ENCODE measurements at places on chromosomes 7 and 10.

- no peak for DNase-seq
- H3K36me3 ChIP-seq = no peaks in the 10 kb centered on the region
- no peak overlapping the region for H3K27ac ChIP-seq
- H3K4me1 ChIP-seq = peaks cover 24% of the 10 kb centered on the region
Observed at GRCh38 chr10:98312349-98312748, 44.4 kb upstream of the LOXL4 start.

- H3K4me1 ChIP-seq = peaks cover 37% of the 10 kb centered on the region
- H3K36me3 ChIP-seq = no peaks in the 10 kb centered on the region
Observed at GRCh38 chr10:13969792-13970140, 361.0 kb downstream of the FRMD4A start.

DNA sequence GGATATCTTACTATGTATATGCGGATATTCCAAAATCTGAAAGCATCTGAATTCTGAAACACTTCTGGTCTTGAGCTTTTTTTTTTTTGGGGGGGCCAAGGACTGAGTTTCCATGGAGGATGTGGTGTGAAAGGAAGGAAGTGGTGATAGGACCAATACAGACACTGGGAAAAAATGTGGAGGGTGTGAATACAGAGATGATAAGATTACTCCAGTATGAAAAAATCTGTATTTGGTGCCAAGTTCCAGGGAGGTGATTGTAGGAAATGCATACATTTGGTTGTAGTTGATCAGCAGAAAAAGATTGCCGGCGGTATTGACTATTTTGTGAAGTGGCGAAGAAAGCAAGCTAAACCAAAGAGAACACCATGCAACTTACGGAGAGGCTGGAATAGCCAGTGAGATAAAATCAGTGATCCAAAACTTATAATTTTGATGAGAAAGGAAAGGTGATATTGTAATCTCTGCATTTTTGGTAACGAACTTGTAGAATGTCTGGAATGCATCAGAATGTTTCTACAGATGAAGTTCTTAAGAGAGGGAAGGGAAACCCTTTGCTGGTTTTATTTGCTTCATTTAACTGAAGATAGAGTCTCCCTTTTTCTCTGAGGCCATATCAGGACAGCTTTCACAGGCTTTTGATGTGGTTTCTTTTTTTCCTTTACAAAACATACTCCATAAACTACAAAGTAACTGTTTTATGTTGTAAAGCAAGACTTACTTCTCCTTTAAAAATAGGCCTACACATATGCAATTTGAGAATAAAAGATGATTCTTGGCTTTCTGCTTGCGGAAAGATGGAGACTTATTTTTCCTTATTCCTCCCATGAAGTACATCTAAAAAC is 6.0 kb downstream of the WDR37 start:
- H3K4me1 ChIP-seq = peaks cover 11% of the 10 kb centered on the region
- peak; percentile 78 for DNase-seq
- H3K27me3 ChIP-seq = no peaks in the 10 kb centered on the region
- H3K4me3 ChIP-seq = no peak overlapping the region

- H3K4me3 ChIP-seq = no peak overlapping the region
- no peaks in the 10 kb centered on the region for H3K27me3 ChIP-seq
- peaks cover 10% of the 10 kb centered on the region for H3K4me1 ChIP-seq
- DNase-seq = peak; percentile 53
Observed at GRCh38 chr7:101740981-101741725, 76.3 kb upstream of the CUX1 start.

DNA sequence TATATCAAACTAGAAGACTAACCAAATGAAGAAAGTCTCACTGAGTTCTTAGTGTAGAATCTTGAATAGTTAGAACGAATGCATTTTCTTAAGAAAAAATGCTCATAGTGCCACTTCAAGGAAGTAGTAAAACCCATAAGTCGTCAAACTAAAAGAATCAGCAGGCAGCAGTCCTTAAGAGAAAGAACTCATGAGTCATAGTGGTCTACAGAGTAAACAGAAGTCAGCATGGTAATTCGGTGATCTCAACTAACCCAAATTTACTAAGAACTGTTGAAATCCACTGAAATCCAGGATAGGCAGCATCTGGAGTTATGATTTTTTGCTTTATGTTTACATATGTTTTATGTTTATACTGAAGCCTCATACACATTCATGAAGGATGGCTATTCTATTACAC is 256.2 kb downstream of the LHFPL3 start:
- H3K27me3 ChIP-seq = no peaks in the 10 kb centered on the region
- H3K27ac ChIP-seq = no peak overlapping the region
- no peaks in the 10 kb centered on the region for H3K4me1 ChIP-seq
- H3K4me3 ChIP-seq = no peak overlapping the region

DNA sequence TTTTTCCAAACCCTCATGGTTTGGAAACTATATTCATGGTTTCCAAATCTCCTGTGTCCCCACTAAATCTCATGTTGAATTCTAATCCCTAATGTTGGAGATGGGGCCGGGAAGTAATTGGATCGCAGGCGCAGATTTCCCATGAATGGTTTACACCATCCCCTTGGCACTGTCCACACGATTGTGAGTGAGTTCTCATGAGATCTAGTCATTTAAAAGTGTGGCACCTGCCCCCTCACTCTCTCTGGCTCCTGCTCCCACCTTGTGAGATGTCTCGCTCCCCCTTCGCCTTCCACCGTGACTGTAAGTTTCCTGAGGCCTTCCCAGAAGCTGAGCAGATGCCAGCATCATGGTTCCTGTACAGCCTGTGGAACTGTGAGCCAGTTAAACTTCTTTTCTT is 3.3 kb upstream of the MTPAP start:
- H3K27me3 ChIP-seq = no peaks in the 10 kb centered on the region
- H3K4me3 ChIP-seq = no peak overlapping the region
- H3K36me3 ChIP-seq = no peaks in the 10 kb centered on the region
